ENCODE measurements at places on chromosomes 12 and 14.

- DNase-seq: no peak
Observed at GRCh38 chr12:60398547-60398946, 802.7 kb downstream of the SLC16A7 start.

- DNase-seq: no peak
Observed at GRCh38 chr14:25056688-25057078, 6.7 kb upstream of the STXBP6 start.

DNA sequence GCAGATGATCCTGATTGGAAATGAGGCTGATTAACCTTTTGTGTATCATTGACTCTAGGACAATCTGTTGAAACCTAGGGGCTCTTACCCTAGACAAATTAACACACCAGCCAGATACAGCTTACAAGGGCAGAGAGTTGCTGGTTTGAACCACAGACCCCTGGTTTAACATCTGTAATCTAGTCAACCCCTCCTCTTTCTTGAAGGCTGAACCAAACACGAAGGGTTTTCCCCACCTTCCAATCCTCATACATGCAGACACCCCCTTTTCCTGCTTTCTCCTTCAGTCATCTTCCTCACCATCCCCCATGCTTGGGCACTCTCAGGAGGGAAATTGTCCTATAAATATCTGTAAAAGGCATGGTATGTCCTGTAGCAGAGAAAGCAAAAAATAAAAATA is 126.0 kb upstream of the HIF1A start:
- no peak for DNase-seq

- DNase-seq: no peak
Observed at GRCh38 chr12:11568762-11569478, 80.6 kb upstream of the ETV6 start.

- DNase-seq: no peak
Observed at GRCh38 chr14:99718031-99718810, 34.1 kb downstream of the CYP46A1 start.

- DNase-seq: no peak
Observed at GRCh38 chr12:105960319-105961083, 178.3 kb downstream of the NUAK1 start.

DNA sequence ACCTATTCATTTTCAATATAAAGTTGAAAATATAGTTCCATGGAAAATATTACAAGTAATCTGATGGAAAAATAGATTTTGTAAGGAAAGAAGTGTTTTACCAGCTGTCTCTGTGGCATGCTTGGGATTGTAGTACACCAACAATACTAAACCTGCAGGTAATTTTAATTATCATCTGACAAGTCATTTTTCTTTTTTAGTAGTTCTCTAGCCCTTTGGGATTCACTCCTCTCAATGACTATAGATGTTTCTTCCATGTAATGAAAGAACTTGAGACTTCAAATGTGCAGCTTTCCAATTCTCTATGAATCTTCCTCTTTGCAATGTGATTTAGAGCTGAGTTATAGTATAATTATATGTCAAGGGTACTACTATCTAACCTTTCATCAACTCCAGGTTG is 14.7 kb upstream of the LIN7A start:
- peak; percentile 21 for DNase-seq

DNA sequence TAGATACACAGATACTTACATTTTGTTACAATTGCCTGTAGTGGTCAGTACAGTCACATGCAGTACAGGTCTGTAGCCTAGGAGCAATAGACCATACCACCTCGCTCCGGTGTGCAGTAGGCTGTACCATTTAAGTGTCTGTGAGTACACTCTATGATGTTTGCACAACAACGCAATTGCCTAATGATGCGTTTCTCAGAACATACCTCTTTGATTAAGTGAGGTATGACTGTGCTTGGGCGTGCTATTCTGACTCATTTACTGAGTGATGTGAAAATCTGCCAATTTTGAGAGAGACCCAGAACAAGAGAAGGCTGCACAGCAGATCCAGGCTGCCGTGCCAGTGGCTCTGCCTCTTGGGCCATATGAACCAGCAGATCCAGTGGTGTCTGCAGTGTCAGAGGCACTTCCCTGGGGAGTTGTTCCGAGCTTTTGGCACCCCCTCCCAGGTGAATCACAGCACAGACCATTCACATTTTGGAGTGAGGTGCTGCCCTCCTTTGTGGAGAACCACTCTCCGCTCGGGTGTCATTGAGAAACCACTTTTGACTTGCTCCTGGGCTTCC is 20.4 kb downstream of the DLK1 start:
- DNase-seq: peak; percentile 52

GRCh38 chr12:9784816-9785215 is 24.1 kb upstream of the CD69 start:
- no peak for DNase-seq

Data from NCI-H2081 (cell line).